Cardiac septum (tissue), 1 donor: ENCODE measurements at places on chromosomes 11 and 22. TPM values are rescaled to one million over a fixed set of nuclear protein-coding genes. Genes with fewer than 3 reads are reported as not detected.

The DYNC2H1 gene
- total RNA-seq = 4.7 TPM

The PAAF1 gene
- 14.9 TPM for total RNA-seq

The CLP1 gene
- total RNA-seq = 5.8 TPM

The BBOX1 gene
- total RNA-seq = not detected

The TMEM225 gene
- not detected for total RNA-seq

The IL17REL gene
- total RNA-seq = not detected

The TOMM22 gene
- 55.7 TPM for total RNA-seq

The NLRP6 gene
- 0.19 TPM for total RNA-seq
